Central memory CD4-positive, alpha-beta T cell (primary cell): ENCODE measurements at places on chromosomes 2 and 18.

DNA sequence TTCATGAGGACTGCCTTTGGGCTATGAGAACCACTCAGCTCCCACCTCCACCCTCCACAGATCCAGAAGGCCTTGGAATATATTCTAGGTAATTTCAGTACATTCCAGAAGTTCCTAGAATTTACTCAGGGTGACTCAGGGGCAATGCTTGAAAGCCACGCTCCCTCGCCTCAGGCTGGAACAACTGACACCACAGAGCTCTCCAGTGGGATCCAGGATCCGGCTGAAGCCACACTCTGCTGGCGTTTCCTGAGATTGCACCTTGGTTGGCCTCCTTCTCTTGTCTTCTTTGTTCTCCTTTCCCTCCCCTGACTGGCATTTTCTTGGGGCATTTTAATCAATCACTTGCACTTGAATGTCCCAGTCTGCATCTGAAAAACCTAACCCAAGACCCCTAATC is 92.6 kb upstream of the KCNE4 start:
- DNase-seq = no peak

- no peak for DNase-seq
Measured at GRCh38 chr2:239963646-239964205, 61.4 kb downstream of the NDUFA10 start.

DNA sequence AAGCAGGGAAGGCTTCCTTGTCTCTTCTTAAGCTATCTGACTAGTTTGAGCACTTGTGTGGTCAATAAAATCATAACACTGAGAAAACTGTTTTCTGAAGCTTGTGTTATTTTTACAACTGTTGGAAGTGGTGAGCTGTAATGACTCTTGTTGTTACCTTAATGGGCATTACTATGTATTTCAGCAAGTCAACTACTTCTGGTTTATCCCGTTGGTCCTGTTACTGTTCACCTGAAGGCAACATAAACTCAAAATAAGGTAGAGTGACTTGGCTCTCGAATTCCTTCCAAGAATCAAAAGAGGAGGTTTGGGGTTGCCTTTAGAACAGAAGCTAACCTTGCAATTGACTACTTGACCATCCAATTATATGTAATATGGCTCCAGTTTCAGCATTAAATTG is 23.2 kb upstream of the FIGN start:
- DNase-seq = no peak

DNA sequence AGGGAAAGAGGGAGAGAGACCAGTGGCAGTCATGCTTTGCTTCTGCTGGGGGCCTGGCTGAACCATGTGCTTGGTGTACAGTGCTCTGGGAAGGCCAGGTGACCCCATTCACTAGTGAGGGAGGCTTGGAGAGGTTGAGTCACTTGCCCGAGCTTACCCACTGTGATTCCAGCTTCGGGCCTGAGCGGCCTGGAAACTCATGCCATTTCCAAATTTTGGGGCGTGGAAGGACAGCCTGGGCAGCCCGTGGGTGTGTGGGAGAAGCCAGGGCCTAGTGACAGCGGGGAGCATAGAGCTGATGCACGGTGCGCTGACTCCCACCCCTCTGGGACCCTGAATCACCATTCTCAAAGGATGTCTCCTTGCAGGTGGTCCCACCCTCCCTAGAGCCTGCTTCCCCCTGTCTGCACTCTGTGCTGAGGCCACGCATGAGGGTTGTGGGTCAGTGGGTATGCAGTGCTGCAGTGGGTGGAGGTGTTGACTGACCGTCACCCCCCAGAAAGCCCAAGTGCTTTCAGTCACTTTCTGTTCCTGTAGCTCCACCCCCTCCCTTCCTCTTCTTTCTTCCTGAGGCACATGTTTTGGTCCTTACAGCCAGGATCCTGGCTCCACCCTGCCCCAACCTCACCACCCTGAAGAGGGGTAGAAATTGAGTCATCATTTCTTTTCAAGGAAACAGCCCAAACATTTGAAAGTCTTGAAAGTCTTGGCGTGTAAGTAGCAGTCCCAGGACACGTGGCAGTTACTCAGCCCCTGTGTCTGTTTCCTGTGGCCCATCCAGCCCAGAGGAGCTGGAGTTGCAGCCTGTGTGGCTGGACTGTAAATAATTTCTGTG is 69.3 kb upstream of the MCFD2 start:
- DNase-seq = no peak

DNA sequence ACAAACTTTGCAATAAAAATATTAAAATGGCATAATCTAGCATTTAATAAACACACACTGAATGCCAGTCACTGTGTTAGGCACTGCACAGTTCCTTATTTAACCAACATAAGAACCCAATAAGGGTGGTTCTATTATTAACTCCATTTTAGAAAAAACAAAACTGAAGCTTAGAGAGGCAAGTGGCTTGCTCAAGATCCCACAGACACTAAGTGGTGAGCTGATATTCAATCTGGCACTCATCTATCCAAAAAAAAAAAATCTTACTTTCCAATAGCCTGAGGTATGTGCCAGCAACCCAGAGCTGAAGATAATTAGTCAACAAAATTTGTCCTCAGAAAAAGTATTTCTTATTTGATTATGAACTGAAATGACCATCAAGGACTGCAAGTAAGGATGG is 799 bp downstream of the CYTIP start:
- DNase-seq = no peak

DNA sequence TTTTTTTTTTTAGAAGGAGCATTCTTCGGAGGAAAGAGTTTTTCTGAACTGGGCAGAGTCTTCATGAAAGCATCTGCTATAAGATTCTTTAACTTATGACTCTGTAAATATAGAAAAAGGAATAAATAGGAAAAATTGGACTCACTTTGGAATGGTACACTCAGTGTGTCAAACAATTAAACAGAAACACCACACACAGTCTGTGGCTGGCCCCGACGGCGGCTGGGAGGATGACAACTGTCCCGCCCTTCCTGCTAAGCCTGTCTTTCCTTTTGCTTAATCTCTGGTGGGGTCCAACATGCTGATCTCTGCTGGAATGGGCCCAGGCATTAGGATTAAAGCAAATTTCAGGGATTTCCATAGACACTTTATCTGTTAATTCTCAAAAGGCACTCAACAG is 12.5 kb upstream of the RAB31 start:
- no peak for DNase-seq

GRCh38 chr2:203328760-203329540 is 756 bp downstream of the ABI2 start:
- peak; percentile 26 for DNase-seq

GRCh38 chr2:5021136-5021535 is 671.0 kb upstream of the SOX11 start:
- DNase-seq = no peak

GRCh38 chr2:225318440-225318839 is 81.1 kb upstream of the NYAP2 start:
- no peak for DNase-seq

- no peak for DNase-seq
Measured at GRCh38 chr18:61869636-61870035, 23.2 kb downstream of the RNF152 start.
